ENCODE measurements at places on chromosomes 6 and 20.

- DNase-seq = no peak
Observed at GRCh38 chr6:103723438-103724322, 1136.0 kb downstream of the HACE1 start.

GRCh38 chr20:59375541-59375940 lies 75.1 kb downstream of the EDN3 start:
- DNase-seq = no peak

GRCh38 chr20:25020345-25020744 lies 27.8 kb upstream of the APMAP start:
- DNase-seq = no peak

GRCh38 chr20:58150772-58151171 lies 77.7 kb downstream of the ANKRD60 start:
- no peak for DNase-seq

- peak; percentile 33 for DNase-seq
Observed at GRCh38 chr20:35091816-35092523, 637 bp downstream of the TRPC4AP start.

GRCh38 chr20:42747765-42748411 lies 441.8 kb downstream of the PTPRT start:
- DNase-seq = no peak

DNA sequence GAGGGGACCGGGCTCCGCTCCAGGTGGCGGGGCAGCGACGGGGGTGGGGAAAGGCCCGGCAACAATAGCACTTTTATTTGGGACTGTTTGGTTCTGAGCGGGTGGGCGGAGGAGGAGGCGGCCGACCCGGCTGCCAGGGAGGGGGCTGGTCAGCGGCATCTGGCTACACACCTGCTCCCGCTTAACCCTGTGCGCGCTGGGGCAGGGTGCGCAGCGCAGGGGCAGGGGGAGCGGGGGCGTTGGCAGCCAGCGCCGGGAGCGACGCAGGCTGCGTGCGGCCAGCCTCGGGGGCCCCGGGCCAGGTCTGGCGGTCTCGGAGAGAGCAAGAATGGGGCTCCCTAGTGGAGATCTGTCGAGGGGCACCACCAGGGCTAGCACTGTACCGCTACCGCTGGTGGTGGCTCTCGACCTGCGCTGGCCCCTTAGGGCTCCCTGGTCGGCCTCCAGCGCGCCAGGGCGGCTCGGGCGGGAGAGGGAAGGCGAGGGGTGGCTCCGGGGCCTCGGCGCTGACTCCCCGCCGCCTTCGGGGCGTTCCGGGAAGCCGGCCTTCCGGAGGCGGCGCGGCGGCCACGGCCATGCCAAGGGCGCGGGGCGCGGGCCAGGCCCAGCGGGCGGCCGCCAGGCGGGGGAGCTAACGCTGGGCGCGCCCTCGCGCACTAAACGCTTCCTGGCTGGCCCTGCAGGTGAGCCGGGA lies 92.4 kb downstream of the NCR2 start:
- DNase-seq = no peak

Data from inflammatory macrophage treated with lipopolysaccharide for 4 hours (primary cell).